Muscle of leg (tissue), 16 donors: ENCODE measurements at places on chromosomes 6 and 20. TPM values are rescaled to one million over a fixed set of nuclear protein-coding genes. Genes with fewer than 3 reads are reported as not detected.
A peak's percentile ranks its signal among the peaks of the same experiment; 100 is the strongest.

GRCh38 chr6:133314947-133315346 lies 73.8 kb downstream of the EYA4 start:
- no peak overlapping the region for H3K4me3 ChIP-seq
- H3K36me3 ChIP-seq: no peaks in the 10 kb centered on the region
- no peak for DNase-seq
- H3K27ac ChIP-seq: no peak overlapping the region

- no peaks in the 10 kb centered on the region for H3K4me1 ChIP-seq
- no peaks in the 10 kb centered on the region for H3K27me3 ChIP-seq
- H3K4me3 ChIP-seq: no peak overlapping the region
- no peaks in the 10 kb centered on the region for H3K36me3 ChIP-seq
Measured at GRCh38 chr6:74187811-74188210, 491.8 kb downstream of the CD109 start.

GRCh38 chr6:27726619-27727023 lies 185.6 kb downstream of the OR2B2 start:
- peaks cover 6% of the 10 kb centered on the region for H3K27me3 ChIP-seq
- no peak overlapping the region for H3K27ac ChIP-seq
- no peaks in the 10 kb centered on the region for H3K36me3 ChIP-seq
- H3K4me1 ChIP-seq: no peaks in the 10 kb centered on the region
- H3K4me3 ChIP-seq: no peak overlapping the region

GRCh38 chr6:30348957-30349356 lies 4.0 kb downstream of the RPP21 start:
- no peaks in the 10 kb centered on the region for H3K27me3 ChIP-seq
- peaks cover 7% of the 10 kb centered on the region for H3K4me1 ChIP-seq
- H3K4me3 ChIP-seq: no peak overlapping the region
- peaks cover 10% of the 10 kb centered on the region for H3K36me3 ChIP-seq
- H3K27ac ChIP-seq: no peak overlapping the region
- no peak for DNase-seq

GRCh38 chr6:121592261-121592935 lies 157.0 kb downstream of the GJA1 start:
- H3K4me3 ChIP-seq: no peak overlapping the region
- no peak for DNase-seq
- no peaks in the 10 kb centered on the region for H3K36me3 ChIP-seq
- peaks cover 2% of the 10 kb centered on the region for H3K4me1 ChIP-seq
- no peaks in the 10 kb centered on the region for H3K27me3 ChIP-seq
- no peak overlapping the region for H3K27ac ChIP-seq

GRCh38 chr6:56378966-56379585 lies 131.7 kb upstream of the COL21A1 start:
- H3K36me3 ChIP-seq: no peaks in the 10 kb centered on the region
- H3K27me3 ChIP-seq: no peaks in the 10 kb centered on the region
- H3K4me1 ChIP-seq: peaks cover 15% of the 10 kb centered on the region
- H3K4me3 ChIP-seq: no peak overlapping the region
- H3K27ac ChIP-seq: no peak overlapping the region
- peak; percentile 74 for DNase-seq

GRCh38 chr6:157983406-157984119 lies 1.9 kb downstream of the SYNJ2 start:
- H3K4me1 ChIP-seq: peaks cover 32% of the 10 kb centered on the region
- H3K27me3 ChIP-seq: peaks cover 3% of the 10 kb centered on the region
- peak; percentile 55 for DNase-seq

DNA sequence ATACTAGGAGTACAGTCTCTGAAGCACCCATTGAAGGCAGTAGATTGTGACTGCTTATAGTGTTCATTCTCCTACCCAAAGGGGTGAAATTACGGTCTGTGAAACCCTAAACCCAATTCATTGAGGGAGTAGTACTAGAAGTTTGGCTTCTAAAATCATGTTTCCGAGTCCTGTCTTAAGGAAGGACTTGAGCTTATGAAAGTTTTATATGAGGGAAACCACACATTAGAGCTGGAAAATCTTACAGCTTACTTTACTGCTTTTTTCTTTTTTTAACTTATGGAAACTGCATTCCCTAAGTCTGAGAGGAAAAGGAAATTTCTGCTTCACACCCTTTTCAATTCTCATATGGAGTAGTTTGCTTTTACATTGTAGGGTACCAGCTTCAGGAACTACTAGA lies 38.4 kb upstream of the PRIM2 start:
- H3K36me3 ChIP-seq: no peaks in the 10 kb centered on the region
- DNase-seq: peak; percentile 83
- H3K27ac ChIP-seq: peak overlapping the region; percentile 37
- no peaks in the 10 kb centered on the region for H3K4me1 ChIP-seq

- H3K36me3 ChIP-seq: no peaks in the 10 kb centered on the region
- H3K4me1 ChIP-seq: no peaks in the 10 kb centered on the region
- no peak overlapping the region for H3K27ac ChIP-seq
- H3K27me3 ChIP-seq: no peaks in the 10 kb centered on the region
- no peak overlapping the region for H3K4me3 ChIP-seq
- DNase-seq: peak; percentile 23
Measured at GRCh38 chr6:24274441-24275083, 83.3 kb downstream of the DCDC2 start.

LAMP5 gene
- total RNA-seq: 0.66 TPM

DNA sequence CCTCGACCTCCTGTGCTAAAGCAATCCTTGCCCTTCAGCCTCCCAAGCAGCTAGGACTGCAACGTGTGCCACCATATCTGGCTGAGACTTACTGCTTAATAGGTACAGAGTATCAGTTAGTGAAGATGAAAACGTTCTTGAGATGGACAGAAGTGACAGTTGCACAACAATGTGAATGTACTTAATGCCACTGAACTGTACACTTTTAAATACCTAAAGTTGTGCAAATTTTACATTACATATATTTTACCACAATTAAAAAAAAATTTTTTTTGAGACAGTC lies 25.9 kb downstream of the NUDT3 start:
- H3K4me3 ChIP-seq: no peak overlapping the region

ASIP gene
- 0.27 TPM for total RNA-seq

- DNase-seq: peak; percentile 85
- no peak overlapping the region for H3K4me3 ChIP-seq
- H3K27ac ChIP-seq: peak overlapping the region; percentile 91
Measured at GRCh38 chr6:113994934-113995342, 24.0 kb upstream of the HDAC2 start.

SRSF12 gene
- 2.8 TPM for total RNA-seq

- H3K36me3 ChIP-seq: no peaks in the 10 kb centered on the region
- no peaks in the 10 kb centered on the region for H3K27me3 ChIP-seq
- no peak overlapping the region for H3K27ac ChIP-seq
- H3K4me1 ChIP-seq: no peaks in the 10 kb centered on the region
Measured at GRCh38 chr20:42098418-42098817, 480.2 kb upstream of the CHD6 start.

- H3K4me3 ChIP-seq: no peak overlapping the region
- H3K4me1 ChIP-seq: peaks cover 2% of the 10 kb centered on the region
- H3K27me3 ChIP-seq: peaks cover 41% of the 10 kb centered on the region
- no peak overlapping the region for H3K27ac ChIP-seq
Measured at GRCh38 chr20:63097336-63097831, 90.6 kb upstream of the BHLHE23 start.

COL12A1 gene
- 658 TPM for total RNA-seq

GRCh38 chr6:27608916-27609883 lies 136.3 kb upstream of the ZNF184 start:
- no peaks in the 10 kb centered on the region for H3K4me1 ChIP-seq
- H3K36me3 ChIP-seq: no peaks in the 10 kb centered on the region
- no peak overlapping the region for H3K4me3 ChIP-seq
- H3K27me3 ChIP-seq: peaks cover 35% of the 10 kb centered on the region
- peak; percentile 29 for DNase-seq
- no peak overlapping the region for H3K27ac ChIP-seq

GRCh38 chr20:36543184-36544133 lies 2.1 kb downstream of the MYL9 start:
- peak; percentile 69 for DNase-seq
- H3K4me3 ChIP-seq: peak overlapping the region; percentile 86
- H3K4me1 ChIP-seq: peaks cover 46% of the 10 kb centered on the region
- H3K27ac ChIP-seq: peak overlapping the region; percentile 92
- H3K36me3 ChIP-seq: peaks cover 40% of the 10 kb centered on the region
- H3K27me3 ChIP-seq: no peaks in the 10 kb centered on the region

- peaks cover 3% of the 10 kb centered on the region for H3K27me3 ChIP-seq
- no peak overlapping the region for H3K4me3 ChIP-seq
- H3K4me1 ChIP-seq: peaks cover 21% of the 10 kb centered on the region
Measured at GRCh38 chr6:37665304-37665703, 32.4 kb downstream of the MDGA1 start.

FBXO30 gene
- 8.7 TPM for total RNA-seq

DNA sequence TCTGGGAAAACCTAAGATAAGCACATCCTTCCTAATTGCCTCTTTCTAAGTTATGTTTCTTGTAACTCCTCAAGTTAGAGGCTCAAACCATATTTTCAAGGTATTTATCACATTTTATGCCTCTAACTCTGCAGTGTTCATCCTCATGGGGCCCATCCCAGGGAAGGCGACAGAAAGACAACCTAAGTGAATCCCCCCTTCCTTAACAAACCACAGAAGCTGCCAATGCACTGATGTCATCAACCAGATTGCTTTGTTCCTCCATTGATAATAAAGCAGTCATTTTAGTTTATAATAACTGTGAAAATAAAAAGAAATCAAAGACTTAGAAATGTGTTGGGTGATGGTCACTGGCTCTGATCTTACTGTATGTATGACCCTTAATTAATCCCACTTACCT lies 119.5 kb upstream of the TCF21 start:
- H3K27ac ChIP-seq: no peak overlapping the region
- H3K27me3 ChIP-seq: no peaks in the 10 kb centered on the region
- no peaks in the 10 kb centered on the region for H3K36me3 ChIP-seq
- DNase-seq: no peak

DNA sequence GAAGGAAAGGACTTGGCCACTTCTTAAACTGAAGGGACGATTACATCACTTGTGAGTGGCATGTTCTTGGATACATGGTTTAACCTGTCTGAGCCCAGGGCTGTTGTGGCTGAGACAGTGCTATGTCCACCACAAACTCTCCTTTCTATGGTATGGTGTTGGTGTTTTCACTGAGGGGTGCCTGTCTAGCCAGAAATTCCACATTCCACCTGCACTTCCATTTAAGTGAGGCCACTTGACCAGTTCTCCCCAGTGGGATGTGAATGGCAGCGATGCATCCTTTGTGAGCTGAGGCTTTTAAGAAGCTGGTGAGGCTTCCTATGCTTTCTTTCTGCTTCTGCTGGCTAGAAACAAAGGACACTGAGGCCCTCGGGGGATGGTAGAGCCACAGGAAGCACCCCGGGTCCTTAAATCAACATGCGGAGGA lies 151.4 kb upstream of the CHD6 start:
- H3K27me3 ChIP-seq: no peaks in the 10 kb centered on the region
- no peak overlapping the region for H3K27ac ChIP-seq
- no peaks in the 10 kb centered on the region for H3K4me1 ChIP-seq
- no peaks in the 10 kb centered on the region for H3K36me3 ChIP-seq
- no peak overlapping the region for H3K4me3 ChIP-seq
- no peak for DNase-seq

DNA sequence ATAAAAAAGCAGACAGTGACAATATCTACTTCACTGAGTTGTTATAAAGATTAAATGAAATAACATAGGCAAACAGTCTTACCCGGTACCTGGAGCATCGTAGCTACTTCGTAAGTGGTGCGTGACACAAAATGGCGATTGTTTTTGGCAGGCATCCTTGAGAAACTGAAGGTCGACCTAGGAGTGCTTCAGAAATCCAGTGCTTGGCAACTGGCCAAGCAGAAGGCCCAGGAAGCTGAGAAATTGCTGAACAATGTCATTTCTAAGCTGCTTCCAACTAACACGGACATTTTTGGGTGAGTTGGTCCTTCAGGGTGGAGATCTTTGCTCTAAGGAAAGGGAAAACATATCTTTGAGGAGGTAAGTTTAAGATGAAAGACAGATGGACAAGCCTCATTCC lies 4.8 kb downstream of the BPIFA2 start:
- H3K4me3 ChIP-seq: no peak overlapping the region
- no peaks in the 10 kb centered on the region for H3K4me1 ChIP-seq
- peak; percentile 7 for DNase-seq
- no peaks in the 10 kb centered on the region for H3K36me3 ChIP-seq
- no peak overlapping the region for H3K27ac ChIP-seq

DNA sequence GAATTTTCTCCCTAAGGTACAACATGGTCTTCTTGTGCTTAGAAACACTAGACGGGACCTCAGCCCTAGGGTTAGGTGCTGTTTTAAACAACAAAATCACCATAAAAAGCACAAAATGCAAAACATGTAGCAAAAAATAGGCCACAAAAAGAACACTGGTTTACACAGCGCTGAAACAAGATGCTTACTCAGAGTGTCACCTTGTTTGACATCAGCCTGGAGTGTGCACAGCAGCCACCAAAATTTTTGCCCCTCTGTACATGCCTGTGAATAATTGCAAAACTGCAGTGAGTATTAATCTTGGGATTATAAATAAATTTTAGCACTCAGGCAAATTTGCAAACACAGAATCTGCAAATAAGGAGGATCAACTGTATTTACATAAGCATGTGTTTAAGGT lies 110.1 kb downstream of the PLG start:
- H3K27me3 ChIP-seq: no peaks in the 10 kb centered on the region
- H3K36me3 ChIP-seq: no peaks in the 10 kb centered on the region
- H3K4me3 ChIP-seq: no peak overlapping the region
- no peak for DNase-seq
- no peak overlapping the region for H3K27ac ChIP-seq

DNA sequence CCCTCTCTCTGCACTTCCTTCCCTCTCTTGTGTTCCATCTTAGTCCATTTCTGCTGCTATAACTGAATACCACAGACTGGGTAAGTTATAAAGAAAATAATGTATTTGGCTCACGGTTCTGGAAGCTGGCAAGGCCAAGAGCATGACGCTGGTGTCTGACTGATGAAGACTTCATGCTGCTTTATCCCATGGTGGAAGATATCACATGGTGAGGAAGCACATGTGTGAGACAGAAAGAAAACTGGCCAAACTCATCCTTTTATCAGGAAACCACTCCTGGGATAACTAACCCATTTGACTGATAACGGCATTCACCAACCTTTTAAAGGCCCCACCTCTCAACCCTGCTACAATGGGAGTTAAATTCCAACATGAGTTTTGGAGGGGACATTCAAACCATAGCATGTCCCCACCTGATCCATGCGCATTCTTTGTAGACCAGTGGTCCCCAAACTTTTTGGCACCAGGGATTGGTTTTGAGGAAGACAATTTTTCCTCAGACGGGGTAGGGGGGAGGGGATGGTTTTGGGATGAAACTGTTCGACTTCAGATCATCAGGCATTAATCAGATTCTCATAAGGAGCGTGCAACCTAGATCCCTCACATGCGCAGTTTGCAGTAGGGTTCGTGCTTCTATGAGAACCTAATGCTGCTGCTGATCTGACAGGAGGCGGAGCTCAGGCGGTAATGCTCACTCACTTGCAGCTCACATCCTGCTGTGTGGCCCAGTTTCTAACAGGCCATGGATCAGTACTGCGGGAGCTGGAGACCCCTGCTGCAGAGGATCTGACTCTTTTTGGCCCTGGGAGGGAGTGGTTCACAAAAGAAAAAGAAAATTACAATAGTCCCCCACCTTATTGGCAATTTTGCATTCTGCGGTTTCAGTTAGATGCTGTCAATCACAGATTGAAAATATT lies 71.7 kb upstream of the RNF24 start:
- no peaks in the 10 kb centered on the region for H3K27me3 ChIP-seq
- no peaks in the 10 kb centered on the region for H3K36me3 ChIP-seq
- peak; percentile 6 for DNase-seq
- H3K27ac ChIP-seq: no peak overlapping the region
- no peak overlapping the region for H3K4me3 ChIP-seq

ZNF334 gene
- 8.5 TPM for total RNA-seq
